ENCODE measurements at places on chromosomes 7 and 10.
A peak's percentile ranks its signal among the peaks of the same experiment; 100 is the strongest.

DNA sequence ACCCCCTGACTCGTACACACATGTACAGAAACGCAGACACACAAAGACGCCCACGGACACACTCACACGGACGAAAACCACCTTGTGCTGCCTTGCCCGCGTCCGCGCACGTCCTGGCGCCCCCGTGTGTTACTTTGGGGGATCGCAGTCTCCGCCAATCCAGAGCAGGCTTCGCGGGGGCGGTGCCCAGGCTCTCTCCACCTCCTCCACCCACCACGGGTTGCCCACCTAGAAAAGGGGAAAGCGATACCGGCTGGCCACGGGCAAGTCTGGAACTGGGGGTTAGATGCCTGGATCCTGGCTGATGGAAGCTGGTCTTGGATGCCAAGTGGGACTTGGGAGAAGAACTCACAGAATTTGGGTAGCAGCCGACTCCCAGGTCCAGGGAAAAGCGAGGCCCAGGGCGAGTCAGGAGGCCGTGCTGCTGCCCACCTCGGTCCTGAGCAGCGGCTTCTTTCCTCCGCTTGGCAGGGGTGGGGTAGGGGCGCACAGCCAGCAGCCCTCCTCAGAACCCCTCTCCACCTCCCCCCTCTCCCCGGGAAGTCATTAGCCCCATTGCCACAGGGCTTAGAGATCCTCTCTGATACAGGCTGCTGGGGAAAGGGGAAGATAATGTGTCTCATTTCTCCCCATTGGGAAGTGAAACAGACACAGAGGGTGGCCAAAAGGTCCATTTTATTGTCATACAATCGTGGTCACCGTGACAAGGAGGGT, 4.6 kb upstream of the VGF start:
- DNase-seq = peak; percentile 82

- no peak for DNase-seq
Measured at GRCh38 chr7:30162133-30162532, 27.3 kb downstream of the MTURN start.

DNA sequence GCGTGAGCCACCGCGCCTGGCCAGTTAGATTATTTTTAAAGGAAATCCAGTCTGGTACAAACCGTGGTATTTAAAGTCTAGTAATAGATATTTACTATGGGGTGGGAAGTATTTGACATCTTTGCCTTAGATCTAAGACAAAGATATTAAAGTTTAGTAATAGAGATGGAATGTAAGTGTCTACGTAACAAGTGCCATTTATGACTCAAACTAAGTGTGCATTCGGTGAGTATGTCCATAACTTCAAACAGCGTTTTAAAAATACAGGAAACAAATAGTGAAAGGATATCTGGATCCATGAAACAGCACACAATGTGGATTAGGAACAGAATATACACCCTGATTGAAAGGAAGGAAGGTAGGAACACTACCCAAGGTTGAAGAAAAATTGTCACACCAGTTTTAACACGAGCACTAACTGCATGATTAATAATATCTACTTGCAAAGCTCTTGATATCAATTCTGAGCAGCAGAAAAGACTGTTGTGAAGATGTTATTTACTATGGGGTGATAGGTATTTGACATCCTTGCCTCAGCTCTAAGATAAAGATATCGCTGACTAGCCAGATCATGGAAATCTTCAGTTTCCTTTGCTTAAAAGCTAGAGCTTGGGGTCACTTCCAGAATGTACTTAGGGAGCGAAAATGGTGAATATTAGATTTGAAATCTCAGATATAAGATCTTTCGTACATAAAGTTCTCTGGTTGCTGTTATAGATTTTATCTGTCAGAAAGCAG, 48.7 kb downstream of the EPC1 start:
- no peak for DNase-seq

GRCh38 chr10:96053985-96054384, 10.6 kb downstream of the CCNJ start:
- DNase-seq = no peak

DNA sequence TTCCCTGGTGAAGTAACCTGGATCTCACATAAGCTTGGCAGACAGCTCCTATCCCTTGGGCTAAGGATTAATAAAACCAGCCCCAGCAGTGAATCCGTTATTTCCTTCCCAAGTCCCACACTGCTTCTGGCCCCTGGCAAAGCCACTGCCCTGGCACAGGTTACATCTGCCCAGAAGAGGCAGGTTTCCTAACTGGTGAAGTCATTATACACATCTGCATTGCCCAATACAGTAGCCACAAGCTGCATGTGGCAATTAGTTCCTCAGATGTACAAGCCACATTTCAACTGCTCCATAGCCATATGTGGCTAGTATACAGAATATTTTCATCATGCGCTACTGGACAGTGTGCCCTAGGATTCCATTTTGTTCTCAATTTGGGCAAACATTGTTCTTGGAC, 273.0 kb downstream of the GRM8 start:
- no peak for DNase-seq

DNA sequence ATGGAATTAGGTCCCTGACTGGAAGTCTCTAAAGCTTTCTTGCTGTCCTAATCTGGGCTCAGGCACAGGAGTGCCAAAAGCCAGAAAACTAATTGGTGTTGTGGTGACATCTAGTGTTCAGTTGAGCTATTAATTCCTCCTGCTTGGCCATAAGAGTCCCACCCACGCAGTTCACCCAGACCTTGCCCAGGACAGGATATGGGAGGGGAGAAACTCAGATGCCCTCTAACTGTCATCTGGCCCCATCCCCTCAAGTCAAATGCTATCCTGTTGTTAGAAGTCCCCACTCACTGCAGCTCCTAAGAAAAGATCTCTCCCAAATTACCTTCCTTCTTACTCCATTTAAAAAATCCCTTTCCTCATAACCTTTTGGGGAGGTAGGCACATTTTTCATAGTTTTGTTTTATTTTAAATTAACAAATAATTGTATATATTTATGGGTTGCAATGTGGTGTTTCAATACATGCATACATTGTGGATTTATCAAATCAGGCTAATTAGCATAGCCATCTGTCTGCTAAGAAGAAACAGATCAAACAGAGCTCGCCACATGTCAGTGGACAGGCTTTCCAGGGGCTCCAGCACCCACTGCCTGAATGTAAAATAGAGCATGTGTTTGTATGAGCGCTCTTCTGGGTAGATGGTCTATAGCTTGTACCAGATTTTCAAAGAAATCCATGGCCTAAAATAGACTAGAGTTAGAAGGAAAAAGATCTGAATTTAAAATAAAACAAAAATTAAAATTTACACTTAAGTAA, 84.0 kb downstream of the GSAP start:
- DNase-seq = peak; percentile 50

- DNase-seq = no peak
Measured at GRCh38 chr7:157699357-157700013, 362.7 kb downstream of the DNAJB6 start.

Measured in Calu3 (cell line).